ENCODE measurements at places on chromosomes 5 and 9.

- no peak for DNase-seq
Observed at GRCh38 chr9:35842020-35842745, 13.2 kb downstream of the TMEM8B start.

DNA sequence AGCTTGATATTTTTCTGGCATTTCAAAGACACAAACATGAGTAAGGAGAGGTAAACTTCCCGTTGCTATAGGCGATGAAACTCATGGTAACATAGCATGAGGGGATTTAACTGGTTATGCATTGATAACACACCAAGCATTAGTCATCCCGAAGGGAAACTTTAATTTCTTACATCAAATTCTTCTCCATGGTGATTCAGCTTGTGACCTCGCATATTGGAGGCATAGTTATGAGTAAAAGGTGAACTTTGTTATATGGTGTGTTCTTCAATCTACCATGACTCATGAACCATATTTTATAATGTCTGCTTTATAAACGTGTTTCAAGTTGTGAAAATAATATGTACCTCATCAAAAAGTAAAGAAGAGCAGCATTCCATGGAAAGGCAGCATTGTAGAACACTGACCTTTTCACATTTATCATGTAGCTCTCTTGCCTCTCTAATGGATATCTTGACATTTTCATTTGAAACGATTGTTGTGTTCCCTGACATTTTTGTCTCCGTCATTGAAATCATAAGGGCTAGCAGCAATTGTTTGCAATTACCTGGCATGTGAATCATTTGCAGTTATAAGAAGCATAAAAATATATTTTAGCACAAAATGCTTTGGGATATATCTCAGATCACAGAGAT is 491.8 kb downstream of the ANXA1 start:
- DNase-seq = no peak

DNA sequence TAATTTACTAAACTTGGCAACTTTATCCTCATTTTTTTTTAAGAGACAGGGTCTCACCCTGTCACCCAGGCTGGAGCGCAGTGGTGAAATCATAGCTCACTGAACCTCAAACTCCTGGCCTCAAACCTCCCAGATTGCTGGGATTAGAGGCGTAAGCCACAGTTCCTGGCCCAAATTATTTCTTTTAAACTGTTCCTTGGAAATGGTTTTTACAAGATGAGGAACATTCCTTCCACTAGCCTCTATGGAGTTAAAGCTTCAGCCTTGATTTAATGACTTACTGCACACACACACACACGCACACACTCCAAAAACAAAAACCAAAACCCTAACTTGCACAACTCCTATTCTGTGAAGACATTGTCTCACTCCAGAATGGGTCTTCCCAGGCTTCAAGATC is 77.2 kb upstream of the TARS1 start:
- DNase-seq = no peak

GRCh38 chr5:157624144-157624543 is 28.1 kb downstream of the SOX30 start:
- no peak for DNase-seq

- DNase-seq = no peak
Observed at GRCh38 chr5:32506799-32507198, 62.3 kb upstream of the ZFR start.
